ENCODE measurements at places on chromosomes 11 and 22. TPM values are rescaled to one million over a fixed set of nuclear protein-coding genes. Genes with fewer than 3 reads are reported as not detected.

GRCh38 chr22:34129691-34130486, 209.6 kb upstream of the LARGE1 start:
- no peak for DNase-seq

The POLA2 gene
- total RNA-seq, result 49.2 TPM

- DNase-seq, result no peak
Observed at GRCh38 chr11:71150859-71151258, 101.5 kb downstream of the SHANK2 start.

The CENATAC gene
- 31.0 TPM for total RNA-seq

GRCh38 chr11:68113986-68114385, 7.2 kb downstream of the CHKA start:
- no peak for DNase-seq

GRCh38 chr11:69513196-69513595, 31.7 kb downstream of the LINC01488 start:
- no peak for DNase-seq

DNA sequence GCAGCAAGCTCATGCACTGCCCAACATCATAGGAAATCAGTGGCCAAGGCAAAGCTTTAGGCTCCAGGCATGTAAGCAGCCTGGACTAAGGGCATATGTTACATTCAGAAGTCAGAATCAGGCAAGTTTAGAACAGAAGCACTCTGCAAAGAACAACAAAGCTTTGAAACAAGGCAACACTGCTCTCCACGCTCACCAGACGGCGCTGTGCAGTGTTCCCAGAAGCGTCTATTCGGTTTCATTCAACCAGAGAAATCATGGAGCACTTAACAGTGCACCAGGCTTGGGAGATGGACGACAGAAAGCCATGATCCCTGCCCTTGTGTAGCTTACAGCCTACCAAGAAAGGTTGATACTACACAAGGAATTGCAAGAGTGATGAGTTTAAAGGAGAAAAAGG, 555.8 kb downstream of the BUD13 start:
- no peak for DNase-seq

- no peak for DNase-seq
Observed at GRCh38 chr11:94747146-94747545, 21.0 kb upstream of the AMOTL1 start.

The RPS13 gene
- total RNA-seq, result 1,808 TPM

Data from activated T-cell treated with anti-CD3 and anti-CD28 coated beads, Interleukin-2, amount 50 U/mL, for 4 hours (primary cell).